ENCODE measurements at places on chromosomes 16 and 17.

GRCh38 chr16:53773150-53773846 is 69.3 kb downstream of the FTO start:
- peak; percentile 80 for DNase-seq

- DNase-seq = no peak
Measured at GRCh38 chr17:38605411-38605840, 326 bp downstream of the SRCIN1 start.

GRCh38 chr17:33273743-33274410 is 19.2 kb downstream of the ASIC2 start:
- no peak for DNase-seq

DNA sequence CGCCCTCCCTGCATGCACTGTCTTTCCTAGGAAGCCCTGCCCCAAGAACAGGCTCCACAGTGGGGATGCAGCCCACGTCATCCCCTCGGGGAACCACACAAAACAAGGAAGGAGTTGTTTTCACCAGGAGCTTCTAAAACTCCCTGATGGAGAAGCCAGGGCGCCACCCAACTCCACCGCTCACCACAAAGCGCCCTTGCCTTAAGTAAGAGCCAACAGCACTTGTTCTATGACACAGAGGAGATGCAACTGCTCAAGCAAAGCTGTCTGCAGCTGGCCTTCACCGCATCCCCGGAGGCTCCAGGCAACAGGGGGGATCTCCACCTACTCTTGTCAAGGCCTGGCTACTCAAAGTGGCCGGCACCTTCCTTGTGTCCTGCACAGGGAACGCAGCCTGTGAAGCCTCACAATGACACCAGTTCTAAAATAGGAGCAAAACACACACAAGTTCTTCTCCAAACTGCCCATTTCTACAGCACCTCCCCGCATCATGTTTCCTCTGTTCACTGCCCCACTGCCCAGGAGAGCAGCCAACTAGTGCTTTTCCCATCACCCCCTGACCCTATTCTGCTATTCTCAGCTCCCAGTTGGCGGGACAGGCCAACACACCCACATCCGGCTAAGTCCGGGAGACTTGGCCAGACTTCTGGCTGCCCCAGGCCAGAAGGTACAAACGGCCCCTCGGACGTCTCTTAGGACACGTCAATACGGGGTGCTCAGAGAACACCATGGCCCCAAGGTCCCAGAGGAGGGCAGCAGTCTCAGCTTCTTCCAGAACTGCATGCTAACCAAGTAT is 24.2 kb downstream of the MPG start:
- no peak for DNase-seq

Measured in kidney epithelial cell (primary cell).